Lower lobe of right lung (tissue), 2 donors: ENCODE measurements at places on chromosomes 3 and 15.

GRCh38 chr3:197752107-197752506 is 2.4 kb downstream of the FYTTD1 start:
- no peak for DNase-seq

DNA sequence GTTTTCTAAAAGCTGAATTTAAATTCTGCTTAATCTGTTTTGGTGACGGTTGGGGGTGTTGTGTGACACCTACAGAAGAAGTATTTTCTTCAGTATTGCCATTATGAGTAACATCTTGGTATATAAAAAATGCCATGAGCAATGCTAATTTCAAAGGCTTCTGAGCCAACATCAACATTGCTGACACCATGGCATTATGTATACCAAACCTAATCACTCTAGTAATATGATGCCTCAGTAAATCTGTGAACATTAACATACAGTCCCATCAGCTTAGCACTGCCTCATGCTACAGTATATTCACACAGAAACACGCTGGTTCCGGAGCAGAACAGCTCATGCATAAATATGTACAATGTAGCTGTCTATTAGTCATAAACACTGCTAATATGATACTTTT is 75.8 kb downstream of the ZPLD1 start:
- DNase-seq: no peak

DNA sequence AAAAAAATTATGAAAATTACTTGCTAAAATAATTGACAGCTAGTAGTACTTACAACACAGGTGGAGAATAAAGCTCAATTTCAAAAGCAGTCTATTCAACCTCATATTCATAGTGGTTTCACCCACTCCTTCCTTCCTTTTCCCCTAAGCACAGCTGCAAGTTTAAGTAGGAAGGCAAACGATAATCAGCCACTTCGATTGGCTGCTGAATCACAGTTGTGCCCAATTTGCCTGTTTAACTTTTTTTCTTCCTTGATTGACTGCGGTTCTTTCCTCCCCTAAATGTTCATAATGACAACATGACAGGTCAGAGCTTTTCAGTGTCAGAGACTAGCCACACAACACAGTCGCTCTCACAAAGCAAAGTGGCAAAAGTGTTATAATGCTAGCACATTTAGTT is 468.0 kb upstream of the GBE1 start:
- DNase-seq: no peak

DNA sequence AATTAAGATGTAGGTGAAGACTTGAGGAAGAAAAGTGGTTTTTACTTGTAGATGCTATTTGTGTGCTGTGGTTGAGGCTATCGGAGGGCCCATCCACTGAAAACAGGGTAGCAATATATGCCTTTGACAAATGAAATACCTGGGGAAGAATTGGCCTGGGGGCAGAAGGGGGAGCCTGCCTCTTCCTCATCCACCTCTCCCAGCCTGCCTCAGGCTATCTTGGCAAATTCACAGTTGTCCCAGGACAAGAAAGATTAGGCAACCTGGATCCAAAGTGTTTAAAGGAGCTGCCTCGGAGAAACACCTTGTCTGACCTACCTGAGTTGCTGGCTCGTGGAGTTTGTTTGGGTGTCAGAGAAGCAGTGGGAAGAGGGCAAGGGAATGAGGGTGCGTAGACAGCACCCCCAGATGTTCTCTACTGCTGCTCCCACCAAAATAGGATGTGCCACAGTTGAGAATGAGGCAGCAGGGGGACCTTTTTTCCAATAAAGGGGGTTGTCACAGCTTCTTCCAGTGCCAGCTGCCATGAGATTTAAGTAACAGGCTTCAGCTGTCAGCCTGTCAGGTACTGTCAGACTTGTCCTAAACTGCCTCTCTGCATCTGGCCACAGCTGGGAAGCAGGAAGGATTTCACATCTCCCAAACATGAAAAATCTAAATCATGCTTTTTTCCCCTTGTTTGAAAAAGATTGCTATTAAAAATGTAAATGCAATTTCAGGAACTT is 9.2 kb downstream of the PLEKHO2 start:
- no peak for DNase-seq

- no peak for DNase-seq
These were observed 150.2 kb downstream of the TP63 start for GRCh38 chr3:189781415-189781814.

GRCh38 chr3:106256249-106256957 is 387.6 kb upstream of the CBLB start:
- DNase-seq: no peak

GRCh38 chr3:7957024-7957423 is 544.6 kb upstream of the LMCD1 start:
- no peak for DNase-seq

- DNase-seq: no peak
These were observed 162.6 kb upstream of the PFN2 start for GRCh38 chr3:150133293-150133692.

DNA sequence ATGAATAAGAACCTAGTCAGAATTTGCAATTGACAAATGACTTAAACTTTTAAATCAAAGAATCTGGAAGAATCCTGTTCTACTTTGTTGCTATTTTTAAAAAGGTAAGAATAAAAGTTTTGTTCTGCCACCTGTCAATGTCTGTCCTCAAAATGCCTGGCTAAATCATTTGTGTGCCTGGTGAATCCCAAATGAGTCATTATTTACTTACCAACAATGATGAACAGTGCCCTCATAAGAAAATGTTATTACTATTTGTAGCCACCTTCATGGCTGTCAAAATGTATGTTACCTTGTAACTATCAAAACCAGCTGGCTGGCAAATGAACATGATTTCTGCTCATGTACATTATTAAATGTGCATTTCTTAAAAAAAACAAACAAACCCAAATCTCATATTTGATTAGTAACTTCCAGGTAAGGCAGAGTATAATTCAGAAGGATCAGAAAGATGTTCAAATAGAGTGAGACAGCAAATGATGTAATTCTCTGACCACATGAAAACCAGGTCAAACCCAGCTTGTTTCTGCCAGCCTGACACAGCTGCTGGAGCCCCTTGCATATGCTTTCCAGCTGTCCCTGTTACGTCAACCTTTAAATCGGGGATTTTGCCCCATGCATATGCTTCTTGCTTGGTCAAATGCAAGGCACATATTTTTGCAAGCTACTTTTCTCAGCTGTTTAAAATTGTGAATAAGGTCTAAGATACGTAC is 137.9 kb downstream of the SSR3 start:
- DNase-seq: no peak

DNA sequence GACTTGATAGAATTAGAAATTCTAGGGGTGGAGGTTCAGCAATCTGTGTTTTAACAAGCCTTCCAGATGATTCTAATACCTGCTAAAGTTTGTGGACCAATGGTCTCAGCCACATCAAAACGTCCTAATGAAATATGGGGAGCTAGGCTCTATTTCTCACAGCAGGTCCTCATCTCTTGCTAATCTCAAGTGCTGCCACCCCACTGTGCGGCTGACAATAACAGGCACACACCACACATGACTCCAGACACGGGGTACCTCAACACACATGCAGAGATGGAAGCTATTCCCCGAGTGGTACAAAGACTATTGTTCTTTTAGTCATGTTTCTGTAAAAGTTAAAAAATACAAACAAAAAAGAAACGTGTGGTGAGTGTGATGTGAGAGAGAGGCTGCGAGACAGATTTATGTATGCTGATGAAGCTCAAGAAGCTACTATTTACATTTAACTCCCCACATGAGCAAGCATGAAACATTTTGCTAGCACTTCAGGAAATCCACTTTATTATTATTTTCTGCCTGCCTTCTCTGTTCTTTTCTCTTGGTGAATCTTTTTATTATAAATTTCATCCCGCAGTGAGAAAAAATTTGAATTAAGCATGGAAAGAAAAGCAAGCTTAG is 405.6 kb downstream of the MAGI1 start:
- DNase-seq: no peak

DNA sequence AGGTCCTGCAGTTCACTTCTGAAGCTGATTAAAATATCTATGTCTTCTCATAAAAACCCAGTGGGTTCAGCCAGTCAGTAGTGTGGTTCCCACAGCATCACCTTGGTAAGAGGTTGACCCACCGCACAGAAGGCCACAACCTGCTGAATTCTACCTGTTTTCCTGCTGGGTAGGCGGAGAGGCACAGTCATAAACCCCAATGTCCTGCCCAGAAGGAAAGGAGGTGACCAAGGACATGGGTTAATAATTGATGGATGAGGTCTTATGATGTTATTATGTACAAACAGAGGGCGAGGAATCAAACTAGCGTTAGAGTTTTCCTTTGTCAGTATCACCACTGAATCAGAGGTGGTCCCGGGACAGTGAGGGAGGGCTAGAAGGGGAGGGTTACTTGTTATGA is 27.8 kb downstream of the CA12 start:
- DNase-seq: no peak

DNA sequence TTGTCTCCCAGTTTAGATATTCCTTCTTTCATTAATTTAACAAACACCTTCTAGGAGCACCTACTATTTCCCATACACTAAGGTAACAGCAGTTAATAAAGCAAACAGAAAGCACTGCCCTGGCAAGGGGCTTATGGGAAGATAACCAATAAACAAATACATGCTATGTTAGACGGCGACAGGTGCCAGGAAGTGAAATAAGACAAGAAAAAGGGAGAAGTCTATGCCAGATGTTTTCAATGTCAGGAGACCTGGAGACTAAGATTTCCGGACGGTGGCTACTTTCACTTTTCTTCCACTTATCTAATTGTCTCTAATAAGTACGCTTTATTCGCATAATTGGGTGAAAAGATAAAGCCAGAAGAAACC is 32.5 kb upstream of the ZNF445 start:
- DNase-seq: no peak

DNA sequence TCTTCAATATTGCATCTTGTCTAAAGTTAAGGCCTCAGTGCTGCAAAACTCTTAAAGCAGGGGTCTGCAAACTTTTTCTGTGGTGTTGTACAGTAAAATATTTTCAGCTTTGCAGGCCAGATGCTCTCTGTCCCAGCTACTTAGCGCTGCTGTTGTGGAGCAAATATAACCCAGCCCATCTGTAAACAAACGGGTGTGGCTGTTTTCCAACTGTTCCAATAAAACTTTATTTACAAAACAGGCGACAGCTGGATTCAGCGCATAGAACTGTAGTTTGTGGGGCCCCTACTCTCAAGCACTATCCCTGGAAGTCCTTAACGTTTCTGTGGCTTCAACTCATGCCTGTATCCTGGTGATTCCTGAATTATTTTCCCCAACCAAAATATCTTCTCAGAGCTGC is 365.0 kb downstream of the FOXP1 start:
- DNase-seq: no peak

DNA sequence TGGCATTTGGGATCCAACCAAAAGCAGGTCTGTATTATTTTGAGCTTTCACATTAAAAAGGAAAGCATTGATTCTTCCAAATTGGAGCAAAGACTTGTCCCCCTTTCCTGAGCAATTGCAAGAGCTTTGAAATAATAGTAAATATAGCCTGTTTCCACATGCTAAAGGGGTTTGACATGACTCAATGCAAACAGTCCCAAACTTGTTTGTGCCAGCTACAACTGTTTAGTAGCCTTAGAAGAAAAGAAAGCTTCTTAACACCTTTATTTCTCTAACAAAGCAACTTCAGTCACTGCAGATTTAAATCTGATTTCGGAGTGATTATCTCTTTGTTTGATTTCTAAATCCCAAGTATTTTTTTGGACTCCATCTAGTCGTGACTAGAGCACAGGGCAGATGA is 180.2 kb downstream of the SEMA6D start:
- DNase-seq: no peak

GRCh38 chr3:127753338-127753737 is 69.0 kb downstream of the MGLL start:
- DNase-seq: no peak

DNA sequence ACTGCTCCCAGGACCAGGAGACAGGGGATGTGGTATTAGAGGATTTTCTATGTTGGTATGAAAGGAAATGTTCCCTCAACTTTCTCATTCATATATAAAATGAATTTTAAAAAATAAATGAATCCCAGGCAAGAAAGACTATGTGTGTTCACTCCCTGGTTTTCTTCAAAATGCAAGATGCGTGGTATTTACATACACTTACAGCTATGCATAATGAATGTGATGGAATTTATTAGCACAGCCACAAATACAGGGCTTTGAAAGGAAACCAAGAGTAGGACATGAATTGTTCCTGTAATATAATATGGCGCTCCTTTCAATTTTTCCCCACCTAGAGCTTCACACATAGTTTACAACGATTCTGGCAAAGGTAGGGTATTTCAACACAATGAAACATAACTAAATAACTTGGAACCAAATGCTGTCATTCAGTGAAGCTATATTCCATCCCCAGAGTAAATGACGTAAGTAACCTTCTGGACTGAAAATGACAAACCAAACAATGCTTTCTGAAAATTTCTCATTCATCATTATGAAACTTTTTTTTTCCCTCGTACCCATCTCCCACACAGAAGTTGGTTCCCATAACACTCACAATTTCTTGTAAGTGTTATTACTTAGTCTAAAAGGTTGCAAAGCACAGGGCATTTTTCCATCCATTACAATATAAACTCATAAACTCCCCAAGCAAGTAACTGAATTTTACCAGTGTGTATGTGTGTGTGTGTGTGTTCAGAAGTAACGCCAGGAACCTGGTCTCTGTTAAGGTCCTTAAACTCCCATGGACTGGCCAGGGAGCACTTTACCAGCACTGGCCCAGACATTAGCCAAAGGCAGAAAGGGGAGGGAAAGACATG is 41.8 kb downstream of the CBLB start:
- DNase-seq: no peak

DNA sequence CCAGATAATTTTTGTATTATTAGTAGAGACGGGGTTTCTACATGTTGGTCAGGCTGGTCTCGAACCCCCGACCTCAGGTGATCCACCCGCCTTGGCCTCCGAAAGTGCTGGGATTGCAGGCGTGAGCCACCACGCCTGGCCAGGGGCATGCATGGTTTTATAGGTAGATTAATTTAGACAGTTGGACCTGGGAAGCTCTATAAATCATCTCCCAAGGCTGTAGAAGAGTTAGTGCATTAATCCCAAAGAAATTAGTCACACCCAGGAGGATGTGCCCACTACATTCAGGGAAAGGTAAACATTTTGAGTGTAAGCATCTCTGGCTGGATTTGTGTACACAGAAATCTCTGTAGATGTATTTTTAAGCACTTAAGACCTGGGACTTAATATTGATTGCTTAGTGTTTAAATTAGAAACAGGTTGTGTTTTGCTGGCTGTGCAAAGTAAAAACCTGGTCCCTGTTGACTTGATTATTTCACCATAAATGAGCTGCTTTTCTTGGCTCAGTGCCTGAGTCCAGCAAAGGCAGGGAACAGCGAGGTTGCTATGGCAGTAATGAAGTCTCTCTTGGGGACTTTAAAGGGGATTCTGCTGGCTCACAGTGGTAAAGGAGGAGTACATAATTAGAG is 19.2 kb downstream of the EXOSC7 start:
- DNase-seq: no peak

- no peak for DNase-seq
These were observed 27.7 kb upstream of the SIAH2 start for GRCh38 chr3:150790629-150791028.

DNA sequence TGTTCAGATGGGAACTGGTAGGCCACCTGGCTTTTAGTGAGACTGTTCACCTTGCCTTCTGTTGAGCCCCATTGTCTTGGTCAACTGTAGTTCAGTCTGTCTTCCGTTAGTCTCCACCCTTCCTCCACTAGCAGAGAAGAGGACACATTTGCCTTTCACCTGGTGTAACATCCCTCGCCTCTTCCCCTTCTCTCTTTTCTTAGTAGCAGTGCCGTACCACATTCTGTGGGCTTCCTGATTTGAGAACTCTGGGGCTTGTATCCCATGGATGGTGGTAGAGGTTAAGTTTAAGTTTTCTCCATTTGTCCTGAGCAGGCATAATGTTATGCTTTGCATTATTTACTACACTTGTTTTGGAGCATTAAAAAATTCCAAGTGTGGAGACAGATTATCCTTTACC is 49.3 kb downstream of the RAB7A start:
- DNase-seq: no peak

GRCh38 chr15:88832820-88833730 is 29.8 kb downstream of the ACAN start:
- DNase-seq: no peak
